Stimulated activated CD8-positive, alpha-beta memory T cell treated with anti-CD3 and anti-CD28 coated beads, Interleukin-4, amount 100 ng/mL, for 1 hour (primary cell): ENCODE measurements at places on chromosomes 3 and 15.

- DNase-seq, result no peak
Measured at GRCh38 chr3:155912090-155912489, 41.6 kb downstream of the GMPS start.

DNA sequence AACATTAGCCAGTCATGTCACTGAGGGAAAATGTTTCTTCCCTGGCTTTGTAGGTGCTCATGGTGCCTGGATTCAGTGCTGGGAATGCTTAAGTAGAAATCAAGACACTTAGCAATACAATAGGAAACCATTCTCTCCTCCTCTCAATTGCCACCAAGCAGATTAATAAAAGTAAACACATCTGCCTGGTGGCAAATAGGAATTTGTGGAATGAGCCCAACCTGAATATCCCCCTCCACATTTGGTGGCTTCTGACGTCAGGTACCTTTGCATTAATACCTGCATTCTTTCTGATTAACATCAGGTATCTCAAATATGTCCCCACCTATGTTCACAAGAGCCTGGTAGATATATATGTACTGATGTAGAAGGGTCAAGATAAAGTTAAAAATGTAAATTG lies 42.7 kb downstream of the PPP2R3A start:
- no peak for DNase-seq

DNA sequence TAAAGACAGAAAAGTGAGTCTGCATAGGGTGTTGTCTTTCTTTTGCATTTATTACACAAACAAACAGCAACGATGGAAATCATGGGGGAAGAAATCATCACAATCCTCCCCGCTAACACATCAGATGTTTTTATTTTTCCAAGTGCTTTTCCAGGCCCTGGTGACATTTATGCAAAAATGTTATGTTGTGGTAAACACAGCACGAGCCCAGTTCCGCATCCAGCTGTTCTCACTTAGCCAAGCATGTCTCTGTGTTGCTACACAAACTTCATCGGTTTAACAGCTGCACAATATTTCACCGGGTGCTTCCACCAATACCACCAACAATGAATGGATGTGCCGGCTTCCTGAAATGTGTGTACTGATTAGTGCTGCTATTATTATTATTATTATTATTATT lies 53.7 kb upstream of the ABHD17C start:
- no peak for DNase-seq

GRCh38 chr15:101469520-101470288 lies 19.8 kb downstream of the PCSK6 start:
- DNase-seq, result no peak

DNA sequence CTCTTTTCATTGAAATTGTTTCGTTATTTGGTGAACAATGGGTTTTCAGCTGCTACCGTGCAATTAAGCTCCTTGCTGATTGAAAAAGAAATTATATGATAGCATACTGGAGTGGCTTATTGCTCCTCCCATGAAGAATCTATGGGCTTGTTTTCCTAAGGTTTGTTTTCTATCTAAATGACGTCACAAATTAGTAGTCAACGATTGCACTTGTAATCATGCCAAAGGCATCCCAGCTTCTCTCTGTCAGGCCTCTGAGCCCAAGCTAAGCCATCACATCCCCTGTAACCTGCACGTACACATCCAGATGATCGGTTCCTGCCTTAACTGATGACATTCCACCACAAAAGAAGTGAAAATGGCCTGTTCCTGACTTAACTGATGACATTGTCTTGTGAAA lies 388.0 kb upstream of the LMCD1 start:
- no peak for DNase-seq

GRCh38 chr3:37988931-37989525 lies 1.6 kb upstream of the VILL start:
- no peak for DNase-seq

- DNase-seq, result no peak
Measured at GRCh38 chr15:69482686-69483256, 30.2 kb downstream of the RPLP1 start.

- DNase-seq, result no peak
Measured at GRCh38 chr15:99719096-99719541, 14.1 kb downstream of the LYSMD4 start.

DNA sequence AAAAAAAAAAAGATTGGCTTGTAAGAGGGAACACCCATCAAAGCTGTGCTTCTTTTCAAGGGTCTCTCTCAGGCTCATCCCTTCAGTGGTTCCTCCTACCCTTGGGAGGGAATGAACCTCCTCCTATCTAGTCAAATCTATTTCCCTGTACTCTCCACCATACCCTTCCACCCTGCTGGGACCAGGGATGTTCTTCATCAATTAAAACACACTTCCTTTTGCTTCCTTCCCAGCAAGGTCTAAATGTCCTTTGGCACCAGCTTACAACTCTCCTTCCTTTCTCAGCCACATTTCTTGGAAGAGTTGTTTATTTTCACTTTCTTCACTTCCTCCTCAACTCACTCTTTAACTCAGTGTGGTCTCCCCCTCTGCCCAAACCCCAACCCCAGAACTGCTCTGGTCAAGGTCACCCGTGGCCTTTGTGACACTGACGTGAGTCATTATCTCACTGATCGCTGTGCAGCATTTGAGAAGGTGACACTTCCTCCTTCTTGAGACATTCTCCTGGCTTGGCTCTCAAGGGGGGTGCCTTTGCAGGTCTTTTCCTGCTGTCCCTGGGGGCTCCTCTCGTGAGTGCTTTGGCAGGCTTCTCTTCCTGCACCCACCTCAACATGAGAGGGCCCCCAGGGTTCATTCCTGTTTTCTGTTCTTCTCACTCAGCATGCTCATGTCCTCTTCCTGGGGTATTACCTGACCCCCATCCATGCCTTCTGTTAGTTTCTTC lies 210.5 kb upstream of the TLE3 start:
- DNase-seq, result no peak

GRCh38 chr3:20646425-20646824 lies 460.4 kb upstream of the SGO1 start:
- DNase-seq, result no peak

DNA sequence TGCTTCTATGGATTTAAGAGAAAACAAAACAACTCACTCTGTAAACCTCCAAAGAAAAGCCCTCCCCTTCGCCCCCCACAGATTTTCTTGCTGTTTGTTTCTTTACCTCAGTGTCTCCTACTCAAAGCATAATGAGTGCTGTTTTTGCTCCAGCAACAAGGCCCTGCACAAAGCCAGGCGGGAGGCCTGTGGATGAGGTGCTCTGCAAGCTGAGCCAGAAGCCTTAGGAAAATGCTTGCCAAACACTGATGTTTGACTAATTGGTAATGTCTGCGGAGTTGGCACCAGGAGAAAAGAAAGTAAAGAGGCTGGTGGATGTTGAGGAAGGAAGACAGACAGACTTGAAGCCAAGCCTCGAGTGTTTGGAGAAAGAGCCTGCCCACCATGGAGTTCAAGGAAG lies 99.7 kb downstream of the RARB start:
- DNase-seq, result no peak

DNA sequence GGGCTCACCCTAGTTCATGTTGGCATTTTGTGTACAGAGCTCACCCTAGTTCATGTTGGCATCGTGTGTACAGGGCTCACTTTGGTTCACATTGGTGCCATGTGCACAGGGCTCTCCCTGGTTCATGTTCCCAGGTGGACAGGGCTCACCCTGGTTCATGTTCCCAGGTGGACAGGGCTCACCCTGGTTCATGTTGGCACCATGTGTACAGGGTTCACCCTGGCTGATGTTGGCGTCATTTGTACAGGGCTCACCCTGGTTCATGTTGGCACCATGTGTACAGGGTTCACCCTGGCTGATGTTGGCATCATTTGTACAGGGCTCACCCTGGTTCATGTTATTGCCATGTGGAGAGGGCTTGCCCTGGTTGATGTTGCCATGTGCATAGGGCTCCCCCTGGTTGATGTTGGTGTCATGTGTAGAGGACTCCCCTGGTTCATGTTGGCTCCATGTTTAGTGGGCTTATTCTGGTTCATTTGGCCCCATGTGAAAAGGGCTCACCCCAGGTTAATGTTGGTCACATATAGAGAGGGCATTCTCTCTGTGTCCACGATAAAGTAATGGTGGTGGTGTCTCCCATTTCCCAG lies 31.7 kb upstream of the NR2C2 start:
- DNase-seq, result no peak

GRCh38 chr15:31498756-31499155 lies 172.1 kb downstream of the KLF13 start:
- DNase-seq, result no peak

- no peak for DNase-seq
Measured at GRCh38 chr3:184710870-184711492, 883 bp downstream of the MAGEF1 start.

- no peak for DNase-seq
Measured at GRCh38 chr3:143653935-143654334, 194.3 kb downstream of the SLC9A9 start.

- no peak for DNase-seq
Measured at GRCh38 chr3:49841126-49841696, 15.2 kb downstream of the TRAIP start.

DNA sequence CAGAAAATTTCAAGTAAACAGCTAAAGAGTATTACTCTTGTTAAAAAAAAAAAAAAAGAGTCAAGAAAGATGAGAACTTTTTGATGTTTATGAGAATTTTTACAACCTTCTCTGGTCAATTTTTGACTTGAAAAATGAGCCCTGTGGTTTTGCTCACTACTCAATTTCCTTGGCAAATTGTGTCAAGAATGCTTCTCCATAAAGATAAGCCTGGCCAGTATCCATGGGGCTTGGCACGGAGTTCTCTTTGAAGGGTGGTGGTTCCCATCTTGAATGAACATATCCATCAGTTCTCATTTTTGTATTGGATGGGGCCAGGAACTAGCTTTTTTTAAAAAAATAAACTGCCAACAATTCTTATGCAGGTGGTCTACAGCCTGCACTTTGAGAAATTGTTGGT lies 179.9 kb downstream of the RYR3 start:
- DNase-seq, result no peak

GRCh38 chr3:130392266-130392665 lies 46.8 kb downstream of the COL6A5 start:
- no peak for DNase-seq

GRCh38 chr15:36632226-36632625 lies 52.8 kb downstream of the CDIN1 start:
- no peak for DNase-seq

DNA sequence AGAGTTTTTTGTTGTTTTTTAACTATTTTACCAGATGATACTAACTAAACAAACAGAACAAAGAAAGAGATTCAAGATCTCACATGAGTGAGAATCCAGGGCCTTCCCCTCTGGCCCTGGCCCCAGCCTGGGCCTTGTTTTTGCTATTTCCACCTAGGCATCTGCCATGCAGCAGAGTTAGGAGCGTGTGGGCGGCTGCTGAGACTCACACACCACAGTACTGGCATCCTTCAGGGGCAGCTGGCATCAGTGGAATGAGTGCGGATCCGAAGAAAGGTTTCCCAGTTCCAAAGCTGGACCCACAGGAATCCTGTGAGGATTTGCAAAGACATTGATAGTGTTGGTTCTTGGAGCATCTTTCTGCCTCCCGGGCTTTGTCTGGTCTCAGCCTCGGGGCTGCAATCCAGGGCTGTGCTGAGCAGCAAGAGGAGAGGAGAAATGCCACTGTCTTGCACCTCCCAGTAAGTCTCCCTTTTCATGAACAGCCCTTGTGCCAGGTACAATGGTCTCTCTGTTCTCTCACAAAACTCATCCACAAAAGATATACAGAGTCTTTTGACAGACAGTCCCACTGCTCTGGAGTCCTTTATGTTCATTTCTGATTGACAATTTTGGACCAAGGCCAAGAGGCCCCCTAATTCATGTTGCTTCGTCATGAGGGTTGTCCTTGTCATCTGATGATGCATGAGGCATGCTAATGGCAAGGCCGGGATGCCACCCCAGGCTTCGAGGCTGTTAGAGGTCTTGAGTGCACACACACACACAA lies 46.6 kb downstream of the APH1B start:
- DNase-seq, result no peak

GRCh38 chr15:89209057-89209456 lies 12.3 kb downstream of the RLBP1 start:
- DNase-seq, result no peak

- DNase-seq, result no peak
Measured at GRCh38 chr3:176275113-176275512, 922.2 kb downstream of the TBL1XR1 start.

DNA sequence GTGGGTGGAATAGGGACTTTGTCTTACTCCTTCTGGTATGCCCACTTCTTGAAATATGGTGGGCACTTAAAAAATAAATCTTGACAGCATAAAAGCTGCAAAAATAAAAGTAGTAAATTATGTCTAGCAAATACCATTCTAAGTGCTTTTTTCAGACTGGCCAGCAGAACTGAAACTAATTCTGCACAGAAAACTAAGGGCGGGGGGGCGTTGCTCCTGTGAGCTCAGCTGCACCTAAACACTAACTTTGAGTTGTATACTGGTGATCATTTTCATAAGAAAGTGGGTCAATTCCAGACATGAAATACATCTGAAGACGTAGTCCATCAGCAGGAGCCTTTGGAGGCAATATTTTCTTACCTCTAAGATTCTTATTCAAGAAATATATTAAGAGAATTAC lies 114.8 kb downstream of the WDR76 start:
- DNase-seq, result no peak

DNA sequence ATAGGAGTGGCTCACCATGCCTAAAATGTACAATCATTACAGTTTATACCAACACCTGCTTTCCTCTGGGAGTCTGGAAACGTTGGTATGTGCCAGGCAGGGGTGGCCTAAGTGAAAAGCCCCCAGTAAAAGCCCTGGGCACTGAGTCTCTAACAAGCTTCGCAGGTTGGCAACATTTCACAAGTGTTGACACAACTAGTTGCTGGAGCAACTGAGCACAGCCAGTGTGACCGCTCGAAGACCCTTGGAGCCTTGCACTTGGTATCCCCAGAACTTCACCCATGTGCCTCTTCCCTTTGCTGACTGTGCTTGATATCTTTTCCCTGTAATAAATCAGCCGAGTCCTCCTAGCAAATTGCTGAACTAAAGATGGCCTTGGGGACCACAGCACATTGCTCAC lies 2.7 kb downstream of the RIOX2 start:
- DNase-seq, result no peak

DNA sequence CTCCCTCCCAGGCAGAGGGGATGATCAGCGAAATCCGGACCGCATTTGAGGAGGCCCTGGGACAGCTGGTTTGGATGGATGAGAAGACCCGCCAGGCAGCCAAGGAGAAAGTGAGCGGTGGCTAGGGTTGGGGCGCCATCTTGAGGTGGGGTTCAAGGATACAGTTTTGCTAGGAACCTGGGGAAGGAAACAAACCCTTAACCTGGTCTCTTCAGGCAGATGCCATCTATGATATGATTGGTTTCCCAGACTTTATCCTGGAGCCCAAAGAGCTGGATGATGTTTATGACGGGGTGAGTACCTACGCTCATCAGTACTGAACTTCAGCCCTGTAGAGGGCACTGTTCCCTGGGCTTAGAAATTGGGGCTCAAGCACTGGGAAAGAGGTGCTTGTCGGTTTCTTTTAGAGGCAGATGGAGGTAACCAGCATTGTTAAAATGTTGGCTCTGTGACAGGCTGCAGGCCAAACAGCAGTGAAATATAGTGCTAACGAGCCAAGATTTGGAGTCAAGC lies 9.6 kb upstream of the PSMD2 start:
- DNase-seq, result peak; percentile 27
